ENCODE measurements at places on chromosomes 4 and X.

DNA sequence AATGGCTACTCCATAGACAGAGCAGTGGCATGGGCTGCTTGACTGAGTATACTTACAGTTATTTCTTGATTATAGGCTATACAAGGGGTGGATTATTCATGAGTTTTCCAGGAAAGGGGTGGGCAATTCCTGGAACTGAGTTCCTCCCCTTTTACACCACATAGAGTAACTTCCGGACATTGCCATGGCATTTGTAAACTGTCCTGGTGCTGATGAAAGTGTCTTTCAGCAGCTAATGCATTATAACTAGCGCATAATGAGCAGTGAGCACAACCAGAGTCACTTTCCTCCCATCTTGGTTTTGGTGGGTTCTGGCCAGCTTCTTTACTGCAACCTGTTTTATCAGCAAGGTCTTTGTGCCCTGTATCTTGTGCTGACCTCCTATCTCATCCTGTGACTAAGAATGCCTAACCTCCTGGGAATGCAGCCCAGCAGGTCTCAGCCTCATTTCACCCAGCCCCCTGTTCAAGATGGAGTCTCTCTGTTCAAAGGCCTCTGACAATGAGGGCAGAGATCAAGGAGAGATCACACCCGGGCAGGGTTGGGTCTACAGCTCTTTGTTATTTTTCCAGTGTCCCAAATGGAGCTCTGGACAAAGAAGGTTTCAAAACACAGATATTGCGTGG is 468.4 kb upstream of the PRKX start:
- no peak for DNase-seq

- DNase-seq, result no peak
Observed at GRCh38 chrX:21586001-21586400, 72.1 kb downstream of the KLHL34 start.

GRCh38 chrX:13985697-13986435 is 43.8 kb downstream of the GEMIN8 start:
- DNase-seq, result no peak

DNA sequence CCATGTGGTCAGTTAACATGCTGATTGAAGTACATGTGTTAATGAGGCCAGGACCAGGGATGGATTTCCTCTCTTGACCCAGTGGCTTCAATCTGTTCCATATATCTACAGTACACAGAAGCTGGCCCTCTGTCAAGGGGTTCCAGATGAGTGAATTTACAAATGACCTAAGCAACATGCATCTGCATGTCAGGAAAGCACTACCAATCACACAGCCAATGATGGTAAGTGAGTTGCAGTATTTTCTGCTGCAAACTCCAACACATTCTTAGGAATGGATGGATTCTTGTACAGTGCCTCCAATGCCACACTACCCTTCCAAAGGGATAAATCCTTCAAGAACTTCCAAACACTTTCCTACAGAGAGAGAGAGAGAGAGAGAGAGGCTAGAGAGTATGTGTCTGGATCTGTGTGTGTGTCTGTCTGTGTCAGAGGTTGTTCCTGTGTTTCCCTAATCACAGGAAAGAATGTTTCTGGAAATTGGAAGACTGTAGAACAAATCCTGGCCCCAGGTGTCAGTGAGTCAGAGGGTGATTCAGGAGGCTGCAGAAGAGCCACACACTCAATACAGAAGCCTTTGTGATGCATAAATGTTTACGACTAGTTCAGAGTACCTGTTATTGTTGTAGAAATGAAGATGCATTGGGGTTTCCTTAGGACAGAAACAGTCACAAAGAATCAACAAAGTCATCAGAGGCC is 107.5 kb downstream of the GUCY2F start:
- DNase-seq, result no peak

GRCh38 chr4:121464854-121465253 is 84.0 kb upstream of the QRFPR start:
- DNase-seq, result no peak

GRCh38 chr4:129179276-129179675 is 83.3 kb downstream of the C4orf33 start:
- no peak for DNase-seq
